Transverse colon (tissue), 4 donors: ENCODE measurements at places on chromosomes 6 and 20.

DNA sequence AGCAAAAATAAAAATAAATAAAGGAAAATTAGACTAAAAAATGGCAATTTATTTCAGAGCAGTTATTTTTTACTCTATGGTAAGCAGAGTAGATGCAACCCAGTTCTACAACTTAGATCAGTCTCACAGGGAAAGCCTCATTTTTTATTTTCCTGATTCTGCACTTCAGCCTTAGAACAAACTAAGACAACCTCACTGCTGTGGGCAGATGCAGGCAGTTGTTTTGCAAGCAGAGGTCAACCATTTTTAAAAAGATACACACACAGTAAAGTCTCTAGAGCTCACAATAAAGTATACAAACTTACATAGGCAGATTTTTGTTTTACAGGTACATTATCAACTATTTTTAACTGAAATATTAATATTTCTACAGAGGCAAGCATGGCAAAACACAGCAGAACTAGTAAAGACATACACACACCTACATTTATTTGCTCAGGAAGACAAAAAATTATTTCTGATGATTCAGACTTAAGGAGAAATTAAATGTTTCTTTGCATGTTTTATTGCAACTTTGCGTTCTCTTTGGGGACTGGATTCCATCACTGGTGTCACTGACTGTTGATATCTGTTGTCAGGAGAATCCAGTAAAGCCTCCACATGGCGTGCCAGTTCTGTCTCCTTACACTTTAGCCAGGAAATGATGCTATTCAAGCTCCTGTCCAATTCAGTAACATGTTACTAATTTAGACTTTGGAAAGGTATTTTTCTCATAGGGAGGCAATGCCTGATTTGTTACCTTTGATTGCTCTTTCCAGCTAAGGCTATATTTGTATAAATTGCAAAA, 102.7 kb downstream of the TRDN start:
- no peak for DNase-seq

DNA sequence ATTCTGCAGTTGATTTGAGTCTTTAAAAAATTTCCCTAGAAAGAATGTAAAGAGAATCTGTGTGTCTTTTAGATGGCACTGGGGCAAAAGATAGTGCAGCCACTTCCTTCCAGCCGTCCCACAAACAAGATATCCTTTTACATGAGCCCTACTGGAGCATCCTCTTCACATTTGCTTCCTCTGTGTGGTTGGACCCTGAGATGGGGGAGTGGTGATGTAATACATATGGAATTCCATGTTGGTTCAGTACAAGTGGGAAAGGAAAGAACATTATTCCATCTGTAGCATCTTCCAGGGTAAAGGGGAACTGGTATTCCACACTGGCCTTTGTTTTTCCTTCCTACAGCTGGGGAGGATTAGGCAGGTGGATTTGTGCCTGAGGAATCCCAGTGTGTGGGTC, 78.9 kb upstream of the ISM1 start:
- DNase-seq, result no peak

- DNase-seq, result no peak
Observed at GRCh38 chr20:33262658-33263065, 20.4 kb upstream of the BPIFB1 start.

DNA sequence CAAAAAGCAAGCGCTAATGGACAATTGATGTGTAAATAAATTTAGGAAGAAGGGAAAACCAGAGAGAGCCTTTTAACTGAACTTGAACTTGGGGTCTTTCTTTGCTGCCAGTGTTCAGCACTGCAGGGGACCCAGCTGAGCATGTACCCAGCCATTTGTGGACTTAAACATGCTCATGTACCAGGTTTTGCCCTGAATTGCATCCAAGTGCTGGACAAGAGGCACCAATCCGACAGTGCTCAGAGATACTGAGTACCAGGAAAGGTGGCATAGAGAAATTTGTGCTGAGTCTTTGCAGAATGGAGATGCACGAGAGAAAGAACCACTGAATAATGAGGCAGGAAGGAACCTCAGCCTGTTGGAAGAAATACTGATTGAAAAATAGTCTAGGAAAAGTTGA, 16.0 kb downstream of the AKAP12 start:
- no peak for DNase-seq

GRCh38 chr20:53768329-53768728, 174.7 kb upstream of the ZNF217 start:
- DNase-seq, result no peak

DNA sequence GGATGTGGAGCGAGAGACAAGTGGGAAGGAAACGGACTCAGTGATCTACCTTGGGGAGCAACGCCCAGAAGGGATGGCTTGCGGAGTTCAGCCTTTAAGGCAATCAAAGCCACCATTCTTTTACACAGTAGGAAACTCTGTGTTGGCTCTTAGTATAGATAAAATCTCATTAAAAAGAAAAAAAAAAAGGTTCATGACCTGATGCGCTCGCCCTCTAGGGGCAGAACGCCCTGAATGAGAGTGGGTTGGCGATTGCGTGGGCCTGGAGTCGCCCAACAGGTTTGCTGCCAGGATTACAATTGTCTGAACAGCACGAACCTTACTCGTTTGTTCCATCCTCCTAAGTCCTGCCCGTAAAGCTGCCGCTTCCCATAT, 1.2 kb downstream of the TPD52L1 start:
- DNase-seq, result peak; percentile 45

DNA sequence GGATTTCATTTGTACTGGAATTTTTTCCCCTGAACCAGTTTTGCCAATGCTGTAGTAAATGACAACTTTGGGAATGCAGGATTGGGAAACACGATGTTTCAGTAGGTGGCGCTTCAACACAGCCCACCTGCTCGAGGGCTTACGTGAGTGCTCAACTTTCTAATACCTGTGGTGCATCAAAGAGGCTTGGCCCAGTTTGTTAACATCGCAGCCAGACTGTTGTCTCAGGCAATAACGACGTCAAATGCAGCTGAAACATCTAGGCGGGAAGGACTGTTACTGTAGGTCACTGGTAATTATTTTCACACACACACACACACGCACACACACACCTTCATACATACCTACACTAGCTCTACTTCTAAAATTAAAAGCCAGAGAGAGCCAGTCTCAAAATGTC, 815.5 kb upstream of the SLC35B3 start:
- DNase-seq, result peak; percentile 12

DNA sequence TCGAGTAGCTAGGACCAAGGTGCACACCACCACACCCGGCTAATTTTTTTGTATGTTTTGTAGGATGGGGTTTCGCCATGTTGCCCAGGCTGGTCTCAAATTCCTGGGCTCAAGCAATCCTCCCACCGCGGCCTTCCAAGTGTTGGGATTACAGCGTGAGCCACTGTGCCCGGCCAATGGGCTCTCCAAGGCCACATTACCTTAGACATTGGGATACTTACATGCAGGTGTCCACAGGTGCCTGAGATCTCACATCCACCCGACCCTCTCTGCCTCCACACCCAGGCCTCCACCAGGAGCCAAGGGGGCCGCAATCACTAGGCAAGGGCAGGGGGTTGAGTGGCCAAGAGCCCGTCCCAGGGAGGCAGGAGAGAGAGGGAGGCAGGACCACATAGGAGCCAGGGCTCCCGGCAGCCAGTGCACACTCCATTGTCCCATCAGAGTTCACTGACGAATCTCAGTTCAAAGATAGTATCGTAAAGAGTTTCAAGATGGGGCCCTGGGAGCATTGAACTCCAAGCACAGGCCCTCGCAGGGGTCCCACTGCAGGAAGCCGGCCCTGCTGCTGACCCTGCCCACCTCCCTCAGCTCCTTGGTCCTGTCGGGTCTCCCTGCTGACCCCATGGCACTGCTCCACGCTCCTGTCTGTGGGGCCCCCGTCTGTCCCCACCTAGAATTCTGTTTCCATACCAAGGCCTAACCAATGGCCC, 55.3 kb downstream of the SSR1 start:
- DNase-seq, result no peak

- DNase-seq, result no peak
Observed at GRCh38 chr20:58670102-58670501, 19.0 kb downstream of the STX16 start.

DNA sequence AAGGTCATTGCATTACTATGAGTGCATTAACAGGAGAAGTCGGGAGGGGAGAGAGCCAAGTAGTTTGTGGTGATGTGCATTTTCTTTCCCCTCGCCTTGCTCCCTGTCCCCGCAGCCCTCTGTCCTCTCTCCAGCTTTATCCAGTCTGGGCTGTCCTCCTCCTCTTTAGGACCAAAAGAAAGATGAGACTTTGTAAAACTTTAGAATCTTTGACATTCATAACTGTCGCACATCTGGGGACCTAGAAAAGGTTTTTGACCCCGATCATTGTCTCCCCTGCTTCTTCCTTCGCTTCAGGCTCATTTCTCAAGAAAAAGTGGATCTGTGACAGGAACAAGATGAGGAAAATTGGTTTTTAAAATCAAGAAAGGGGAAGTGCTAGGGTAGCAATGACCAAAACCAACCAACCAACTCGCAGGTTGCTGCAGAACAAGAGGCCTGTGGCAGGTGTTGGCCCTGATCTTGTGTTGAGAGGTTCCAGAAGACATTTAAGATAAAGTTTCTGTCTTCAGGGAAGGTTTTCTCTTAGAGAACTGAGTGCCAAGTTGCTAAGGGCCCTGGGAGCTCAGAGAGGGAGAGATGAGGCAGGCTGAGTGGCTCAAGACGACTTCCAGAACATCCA, 17.6 kb downstream of the SYTL3 start:
- no peak for DNase-seq
